ENCODE measurements at places on chromosomes 5 and 9. TPM values are rescaled to one million over a fixed set of nuclear protein-coding genes. Genes with fewer than 3 reads are reported as not detected.

The NR5A1 gene
- not detected for total RNA-seq

The CENPH gene
- 3.3 TPM for total RNA-seq

The CYSRT1 gene
- total RNA-seq: 3.9 TPM

DNA sequence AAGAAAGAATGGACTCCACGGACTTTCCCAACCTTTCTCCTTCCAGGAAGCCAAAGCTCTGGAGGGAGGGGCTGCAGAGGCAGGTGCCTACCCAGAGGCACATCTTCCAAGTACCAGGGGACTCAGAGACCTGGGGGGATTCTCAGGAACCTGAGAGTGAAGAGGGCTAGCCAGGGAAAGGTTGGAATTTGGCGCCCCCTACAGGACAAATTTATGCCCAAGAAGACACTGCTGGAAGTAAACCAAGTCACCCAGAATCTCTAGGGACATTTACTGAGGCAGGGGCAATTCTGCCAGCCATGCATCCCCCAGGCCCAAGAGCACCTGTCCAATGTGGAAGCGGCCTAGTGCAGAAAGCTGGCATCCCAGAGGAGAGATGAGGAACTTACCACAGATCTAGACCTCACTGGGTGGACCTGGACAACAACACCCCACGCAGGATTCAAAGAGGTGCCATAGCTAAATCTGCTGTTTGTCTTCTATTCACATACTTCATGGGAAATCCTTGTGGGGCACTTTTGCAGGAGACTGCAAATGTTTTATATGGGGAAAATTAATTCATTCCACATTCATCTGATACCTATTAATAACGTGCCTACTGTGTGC is 25.9 kb upstream of the IDNK start:
- DNase-seq: peak; percentile 16

- DNase-seq: peak; percentile 79
Measured at GRCh38 chr5:61887271-61887670, 418.7 kb upstream of the KIF2A start.

DNA sequence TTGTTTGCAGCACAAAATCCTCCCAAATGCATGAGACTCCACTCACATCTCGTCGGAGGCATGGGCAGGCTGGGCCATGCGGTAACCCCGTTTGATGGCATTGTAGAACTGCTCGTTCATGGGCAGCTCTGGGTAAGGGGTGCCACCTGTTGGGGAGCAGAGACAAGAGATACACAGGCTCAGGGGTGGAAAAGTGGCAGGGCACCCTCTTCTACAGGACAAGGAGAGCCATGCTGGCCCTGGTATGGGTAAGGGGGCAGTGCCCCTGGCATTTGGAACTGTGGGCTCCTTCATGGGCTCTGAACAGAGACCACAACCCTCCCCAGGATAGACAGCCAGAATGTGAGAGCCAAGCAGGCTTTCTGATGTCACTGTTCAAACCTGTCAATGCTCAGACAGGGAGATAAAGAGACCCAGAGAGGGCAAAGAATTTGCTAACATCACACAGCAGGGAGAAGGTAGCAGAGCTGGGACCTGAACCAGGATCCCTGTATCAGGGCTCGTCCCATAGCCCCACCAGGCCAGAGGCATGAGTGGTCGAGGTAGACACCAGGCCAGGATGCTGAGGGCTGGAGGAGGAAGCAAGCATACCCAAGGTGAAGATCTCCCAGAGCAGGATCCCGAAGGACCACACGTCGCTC is 33.2 kb upstream of the CSF1R start:
- DNase-seq: no peak

DNA sequence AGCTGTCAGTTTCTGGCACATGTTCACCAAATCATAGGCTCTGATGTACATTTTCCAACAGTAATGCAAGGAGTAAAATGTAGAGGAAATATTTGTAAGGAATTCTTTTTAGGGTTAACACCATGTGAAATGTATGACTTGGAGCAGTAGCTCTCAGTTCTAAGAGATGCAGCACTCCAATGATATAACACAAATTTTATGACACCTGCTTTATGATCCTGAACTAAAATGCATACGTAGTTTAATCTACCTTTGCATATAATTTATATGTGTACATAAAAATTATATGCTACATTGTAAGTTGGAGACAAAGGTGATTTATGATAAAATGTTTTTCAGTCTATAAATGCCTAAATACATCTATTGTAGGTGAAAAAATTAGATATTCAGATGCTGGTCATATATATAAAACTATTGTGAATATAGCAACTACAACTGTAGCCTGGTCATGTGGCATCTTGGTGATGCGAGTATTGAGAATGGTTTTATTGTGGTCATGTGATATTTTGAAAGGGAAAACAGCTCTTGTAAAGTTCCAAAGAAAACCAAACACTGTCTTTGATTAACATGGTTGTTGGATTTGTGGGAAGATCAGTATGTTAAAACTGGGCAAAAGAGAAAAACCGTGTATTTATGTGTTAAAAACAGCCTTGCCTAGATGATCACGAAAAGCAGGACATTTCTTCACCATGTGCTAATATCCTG is 171.0 kb downstream of the TRIO start:
- DNase-seq: no peak

DNA sequence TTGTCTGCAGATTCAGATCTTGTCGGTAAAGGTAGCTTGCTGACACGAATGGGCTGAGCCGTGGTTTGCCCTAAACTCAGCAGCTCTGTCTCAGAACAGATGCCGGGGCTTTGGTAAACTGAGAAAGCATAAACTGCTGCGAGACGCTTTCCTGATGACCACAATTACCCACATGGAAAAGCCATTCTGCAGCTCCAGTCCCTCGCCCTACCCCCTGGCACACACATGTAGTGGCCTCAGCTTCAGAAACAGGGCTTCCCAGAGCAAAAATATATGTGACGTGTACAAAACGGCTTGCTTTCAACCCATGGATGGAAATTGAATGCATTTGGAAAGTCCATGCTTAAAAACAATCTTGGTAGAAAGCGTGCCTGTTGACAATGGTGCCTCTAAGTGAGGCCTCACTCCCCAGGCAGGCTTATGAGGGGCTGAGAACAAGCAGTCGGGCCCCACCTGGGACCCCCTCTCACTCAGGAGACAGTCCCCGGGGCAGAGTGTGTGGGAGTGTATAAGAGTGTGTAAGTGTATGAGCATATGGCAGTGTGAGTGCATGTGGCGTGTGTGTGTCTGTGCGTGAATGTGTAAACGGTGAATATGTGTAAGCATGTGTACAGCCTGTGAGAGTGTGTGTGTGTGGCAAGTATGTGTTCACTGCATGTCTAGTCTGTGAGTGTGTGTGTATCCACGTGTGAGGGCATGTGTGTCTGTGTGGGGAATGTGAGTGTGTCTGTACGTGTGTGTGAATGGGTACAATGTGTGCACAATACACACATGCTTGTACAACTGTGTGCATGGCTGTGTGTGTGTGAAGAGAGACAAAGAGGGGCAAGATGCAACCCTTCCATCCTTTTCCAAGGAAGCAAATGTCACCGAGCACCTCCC is 88.2 kb upstream of the SMIM23 start:
- no peak for DNase-seq

DNA sequence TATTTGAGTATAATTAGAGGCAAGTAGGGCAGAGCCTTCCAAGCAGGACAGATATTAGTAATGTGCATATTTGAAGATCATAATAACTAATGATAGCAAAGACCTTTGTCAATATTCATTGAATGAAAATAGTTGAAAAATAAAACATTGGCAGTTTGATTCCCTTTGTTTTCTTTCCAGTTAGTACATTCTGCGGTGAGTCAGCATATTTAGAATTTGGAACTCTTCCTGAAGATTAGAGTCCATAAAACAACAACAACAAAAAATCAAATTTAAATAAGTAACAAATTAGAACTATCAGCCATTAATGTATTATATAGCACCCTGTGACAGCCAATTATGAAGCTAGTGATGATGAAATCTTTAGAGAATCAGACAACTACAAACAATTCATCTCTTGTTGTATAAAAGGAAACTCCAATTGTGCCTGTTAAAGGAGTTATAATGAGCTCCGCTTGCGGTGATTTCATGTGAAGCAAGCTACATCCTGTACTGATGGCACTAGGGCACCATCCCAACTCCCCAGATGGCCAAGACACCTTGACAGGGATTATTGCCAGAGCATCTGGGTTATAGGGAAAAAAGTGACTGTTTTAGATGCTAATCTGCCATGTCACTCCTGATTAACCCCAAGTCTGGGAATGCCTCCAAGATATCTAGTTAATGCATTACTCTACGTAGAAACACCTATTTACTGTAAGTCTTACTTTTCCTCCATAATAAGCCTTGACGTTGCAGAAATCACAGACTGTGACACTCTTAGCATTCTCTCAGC is 6.8 kb downstream of the IFNA8 start:
- DNase-seq: no peak

DNA sequence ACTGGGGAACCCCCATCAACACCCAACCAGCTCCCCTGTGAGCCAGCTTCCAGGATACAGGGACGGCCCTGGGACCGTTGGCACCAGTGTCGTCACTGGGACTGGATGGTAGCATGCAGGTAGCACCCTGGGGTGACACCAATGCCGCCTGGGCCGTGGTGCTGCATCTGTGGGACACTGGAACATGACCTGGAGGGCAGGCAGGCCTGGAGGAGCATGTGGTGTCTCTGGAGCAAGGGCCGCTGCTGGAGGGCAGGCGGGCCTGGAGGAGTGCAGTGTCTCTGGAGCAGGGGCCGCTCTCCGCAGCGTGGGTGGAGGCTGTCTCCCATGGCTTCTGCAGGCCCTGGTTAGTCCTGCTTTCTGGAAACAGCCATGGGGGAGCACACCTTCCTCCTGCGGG is 13.1 kb downstream of the LPCAT1 start:
- no peak for DNase-seq

DNA sequence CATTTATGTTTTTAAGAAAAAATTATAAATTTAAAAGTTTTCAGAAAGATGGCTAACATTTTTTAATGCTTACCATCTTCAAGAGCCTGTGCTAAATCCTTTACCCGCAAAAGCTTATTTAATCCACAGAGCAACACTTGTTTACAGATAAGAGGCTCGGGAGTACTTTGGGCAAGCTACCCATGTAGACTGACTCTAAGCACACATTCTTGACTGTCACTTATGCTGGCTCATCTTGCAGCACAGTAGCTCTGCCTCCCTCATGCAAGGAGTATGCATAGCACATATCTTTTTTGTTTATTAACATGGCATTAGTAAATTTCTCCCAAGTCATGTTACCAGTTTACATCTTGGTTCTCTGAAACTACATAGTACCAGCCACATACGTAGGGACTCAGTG is 14.7 kb downstream of the SH3RF2 start:
- DNase-seq: no peak

- peak; percentile 93 for DNase-seq
Measured at GRCh38 chr5:77486344-77486962, 5.7 kb downstream of the WDR41 start.

- DNase-seq: no peak
Measured at GRCh38 chr9:35414889-35415288, 75.0 kb upstream of the RUSC2 start.

GRCh38 chr5:134174841-134175839 is 1.6 kb downstream of the SKP1 start:
- DNase-seq: peak; percentile 55

DNA sequence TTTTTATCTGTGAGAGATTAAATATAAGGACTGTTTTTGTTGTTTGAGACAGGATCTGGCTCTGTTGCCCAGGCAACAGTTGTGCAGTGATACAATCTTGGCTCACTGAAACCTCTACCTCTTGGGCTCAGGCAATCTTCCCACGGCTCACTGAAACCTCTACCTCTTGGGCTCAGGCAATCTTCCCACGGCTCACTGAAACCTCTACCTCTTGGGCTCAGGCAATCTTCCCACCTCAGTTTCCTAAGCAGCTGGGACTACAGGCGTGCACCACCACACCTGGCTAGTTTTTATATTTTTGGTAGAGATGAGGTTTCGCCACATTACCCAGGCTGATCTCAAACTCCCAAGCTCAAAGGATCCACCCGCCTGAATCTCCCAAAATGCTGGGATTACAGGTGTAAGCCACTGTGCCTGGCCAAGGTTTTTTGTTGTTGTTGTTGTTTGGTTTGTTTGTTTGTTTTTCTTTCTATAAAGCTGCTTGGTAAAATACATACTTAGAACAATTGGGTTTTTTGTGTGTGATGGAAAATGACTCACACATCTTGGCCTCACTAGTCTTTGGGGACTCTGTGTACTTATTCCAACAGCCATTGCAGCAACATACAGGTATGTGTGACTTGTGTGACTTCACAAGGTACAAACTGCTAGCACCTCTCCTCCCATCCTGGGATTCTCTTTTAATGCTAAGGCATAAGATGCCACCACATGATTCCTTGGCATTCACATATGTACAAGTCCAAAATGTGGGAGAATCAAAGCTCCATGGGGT is 36.5 kb upstream of the RASA1 start:
- DNase-seq: peak; percentile 15

- DNase-seq: no peak
Measured at GRCh38 chr5:36611520-36612274, 5.3 kb downstream of the SLC1A3 start.

- no peak for DNase-seq
Measured at GRCh38 chr5:56459394-56460194, 226.5 kb upstream of the ANKRD55 start.

GRCh38 chr5:52132053-52132452 is 655.7 kb upstream of the ITGA1 start:
- DNase-seq: no peak

DNA sequence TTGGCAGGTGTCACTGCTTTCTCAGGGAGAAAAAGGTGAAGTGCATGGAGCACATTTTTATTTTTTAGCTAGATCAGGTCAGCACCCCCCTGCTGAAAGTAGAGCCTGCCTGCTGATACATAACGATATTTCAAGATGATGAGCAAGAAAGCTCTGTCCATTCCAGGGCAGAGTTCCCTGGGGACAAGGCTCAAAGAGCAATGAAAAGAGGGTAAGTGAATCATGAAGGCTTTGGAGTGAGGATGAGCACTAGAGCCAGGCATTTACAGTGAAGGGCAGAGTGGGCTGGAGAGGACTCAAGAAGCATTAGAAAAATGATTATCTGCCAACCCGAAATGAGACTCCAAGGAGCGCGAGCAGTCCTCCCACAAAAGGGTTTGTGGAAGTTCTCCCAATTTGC is 345.7 kb downstream of the TLE4 start:
- no peak for DNase-seq

DNA sequence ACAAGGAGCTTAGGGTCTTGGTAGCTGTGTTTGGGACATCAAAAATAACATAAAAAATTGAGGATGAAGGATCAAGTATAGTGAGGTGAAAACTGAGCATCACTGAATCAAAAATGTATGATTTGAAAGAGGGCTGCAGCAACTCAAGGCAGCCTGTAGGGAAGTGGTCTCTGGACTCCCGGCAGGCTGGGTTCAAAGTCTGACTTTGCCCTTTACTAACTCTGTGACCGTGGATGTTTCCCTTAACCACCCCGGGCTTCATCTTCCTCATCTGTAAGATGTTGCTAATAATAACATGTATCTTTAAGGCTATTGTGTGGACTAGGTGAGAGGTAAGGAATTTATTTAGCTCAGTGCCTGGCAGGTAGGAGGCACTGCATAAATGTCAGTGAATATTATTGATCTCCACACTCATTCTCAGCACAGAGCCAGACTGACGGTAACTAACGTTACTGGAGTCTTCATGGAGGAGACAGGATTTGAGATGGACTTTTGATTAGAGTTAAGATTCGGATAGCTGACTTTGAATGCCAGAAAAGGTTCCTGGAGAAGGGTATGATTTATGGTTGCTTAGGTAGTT is 367.3 kb downstream of the NDUFS4 start:
- DNase-seq: no peak

Measured in bronchial epithelial cell (primary cell).